ENCODE measurements at places on chromosomes 12 and 14. TPM values are rescaled to one million over a fixed set of nuclear protein-coding genes. Genes with fewer than 3 reads are reported as not detected.

The SPSB2 gene
- total RNA-seq = 2.2 TPM

The SIRT4 gene
- 10.2 TPM for total RNA-seq

The NKX2-1 gene
- total RNA-seq = not detected

The C14orf180 gene
- 53.8 TPM for total RNA-seq

The EIF2S3B gene
- not detected for total RNA-seq

The NUAK1 gene
- total RNA-seq = 38.8 TPM

The CLEC4A gene
- not detected for total RNA-seq

GRCh38 chr14:20696764-20697163, 8.2 kb downstream of the ANG start:
- DNase-seq = no peak

- DNase-seq = no peak
Observed at GRCh38 chr12:79549531-79550271, 141.1 kb downstream of the PAWR start.

GRCh38 chr12:127745469-127746212, 521.3 kb upstream of the TMEM132C start:
- DNase-seq = no peak

- no peak for DNase-seq
Observed at GRCh38 chr14:96281486-96281885, 25.5 kb downstream of the BDKRB1 start.

- DNase-seq = peak; percentile 63
Observed at GRCh38 chr14:102503641-102504327, 5.8 kb downstream of the ANKRD9 start.

GRCh38 chr12:117380083-117380482, 18.7 kb upstream of the NOS1 start:
- DNase-seq = no peak

- no peak for DNase-seq
Observed at GRCh38 chr12:85821759-85822158, 14.4 kb downstream of the RASSF9 start.

DNA sequence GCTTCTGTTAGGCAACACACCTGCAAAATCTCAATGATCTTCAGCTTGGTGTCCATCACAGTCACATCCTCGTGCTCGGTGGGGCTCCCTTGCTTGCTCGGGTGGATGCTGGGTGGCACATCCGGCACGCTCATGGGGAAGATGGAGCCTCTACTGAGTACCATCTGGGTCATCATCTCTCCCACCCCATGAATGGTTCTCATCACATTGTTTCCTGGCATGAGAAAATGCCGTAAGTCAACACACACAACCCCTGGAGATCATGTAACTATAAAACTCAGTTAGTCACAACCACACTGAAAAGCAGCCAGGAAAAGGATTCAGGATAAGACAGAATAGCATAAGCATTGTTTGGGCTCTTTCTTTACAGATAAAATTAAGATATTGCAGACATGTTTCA, 201.1 kb downstream of the ITPR2 start:
- DNase-seq = no peak

- no peak for DNase-seq
Observed at GRCh38 chr12:6420364-6420763, 24.4 kb upstream of the CD27 start.

- DNase-seq = no peak
Observed at GRCh38 chr12:29517264-29517663, 19.8 kb upstream of the OVCH1 start.

DNA sequence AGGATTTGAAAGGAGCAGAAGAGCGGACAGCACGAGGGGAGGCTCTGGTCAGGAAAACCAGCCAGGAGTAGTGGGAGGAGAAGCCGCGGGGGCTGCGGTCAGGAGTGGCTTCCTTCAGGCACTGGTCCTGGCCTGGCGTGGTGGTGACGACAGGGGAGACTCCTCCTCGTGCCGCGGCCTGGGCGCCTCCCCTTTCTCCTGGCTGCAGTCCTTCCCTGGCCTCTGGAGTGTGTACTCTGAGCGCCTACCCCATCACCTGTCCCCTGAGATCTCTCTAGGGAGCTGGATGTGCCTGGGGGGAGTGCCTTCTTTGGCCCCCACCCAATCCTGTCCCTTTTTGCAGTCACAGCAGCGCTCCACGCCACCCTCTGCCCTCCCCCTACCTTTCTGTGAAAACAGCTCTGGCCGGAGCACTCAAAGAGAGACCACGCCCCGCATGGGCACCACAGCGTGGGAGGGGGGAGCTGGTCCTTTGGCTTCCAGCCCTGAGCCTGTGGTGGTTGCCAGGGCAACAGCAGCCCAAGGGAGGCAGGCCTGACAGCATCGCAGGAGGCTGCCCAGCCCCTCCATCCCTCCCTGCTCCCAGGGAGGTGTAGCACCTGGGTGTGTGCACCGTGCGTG, 125.9 kb downstream of the CALM1 start:
- DNase-seq = peak; percentile 62

GRCh38 chr14:92263681-92264080, 59.3 kb upstream of the SLC24A4 start:
- DNase-seq = no peak

GRCh38 chr12:107543416-107543815, 142.2 kb upstream of the PWP1 start:
- DNase-seq = no peak

- no peak for DNase-seq
Observed at GRCh38 chr12:121334513-121335343, 17.5 kb downstream of the ANAPC5 start.

GRCh38 chr12:49582850-49583249, 14.9 kb upstream of the MCRS1 start:
- DNase-seq = peak; percentile 49

DNA sequence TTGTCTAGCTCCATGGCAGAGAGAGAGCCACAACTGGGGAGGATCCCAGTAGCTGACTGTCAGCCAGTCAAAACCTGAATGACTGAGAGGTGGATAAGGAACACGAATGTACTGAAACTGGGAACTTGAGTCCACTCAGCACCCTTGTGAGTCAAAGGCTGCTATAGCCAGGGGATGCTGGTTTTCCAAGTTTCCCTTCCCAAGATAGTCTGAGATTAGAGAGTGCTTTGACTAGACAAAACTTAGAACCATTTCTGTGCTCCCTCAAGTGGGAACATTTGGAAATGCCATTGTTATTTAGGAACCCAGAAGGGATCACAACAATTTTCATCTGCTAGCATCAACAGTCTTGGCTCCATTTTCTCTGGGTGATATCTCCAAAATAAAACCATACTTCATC, 4.0 kb downstream of the PRKAG1 start:
- no peak for DNase-seq
